ENCODE measurements at places on chromosomes 7 and 10.

DNA sequence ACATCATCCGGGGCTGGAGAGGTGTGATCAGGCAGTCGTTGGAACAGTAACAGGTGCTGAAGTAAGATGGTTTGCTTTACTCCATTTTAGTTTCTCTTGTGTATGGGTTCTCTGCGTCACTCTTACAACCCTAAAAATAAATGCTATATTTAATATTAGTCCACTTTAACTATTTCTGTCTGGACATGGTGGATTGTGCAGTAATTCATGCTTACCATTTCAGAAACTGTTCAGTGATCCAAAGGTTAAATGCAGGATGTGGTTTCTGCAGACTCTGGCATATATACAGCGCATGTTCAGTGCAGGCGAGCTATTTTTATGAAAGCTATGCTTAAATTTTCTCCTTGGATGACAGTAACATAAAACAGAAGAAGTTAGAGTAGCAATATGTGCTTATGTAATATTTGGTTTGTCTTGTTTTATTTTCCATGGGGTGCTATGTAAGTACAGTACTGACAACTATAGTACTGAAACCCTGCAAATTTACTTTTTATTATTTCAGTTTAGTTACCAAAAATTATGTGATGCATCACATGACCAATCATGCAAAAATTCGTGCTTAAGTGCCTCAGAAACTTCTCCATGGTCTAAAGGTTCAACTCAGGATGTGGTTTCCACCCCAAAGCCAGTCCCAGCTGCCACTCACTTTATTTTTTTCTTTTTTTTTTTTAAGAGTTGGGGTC, 46.6 kb upstream of the GRID1 start:
- DNase-seq = peak; percentile 87

GRCh38 chr7:29879609-29880008, 73.3 kb downstream of the WIPF3 start:
- DNase-seq = no peak

- no peak for DNase-seq
Observed at GRCh38 chr7:72267291-72267800, 144.8 kb downstream of the CALN1 start.

DNA sequence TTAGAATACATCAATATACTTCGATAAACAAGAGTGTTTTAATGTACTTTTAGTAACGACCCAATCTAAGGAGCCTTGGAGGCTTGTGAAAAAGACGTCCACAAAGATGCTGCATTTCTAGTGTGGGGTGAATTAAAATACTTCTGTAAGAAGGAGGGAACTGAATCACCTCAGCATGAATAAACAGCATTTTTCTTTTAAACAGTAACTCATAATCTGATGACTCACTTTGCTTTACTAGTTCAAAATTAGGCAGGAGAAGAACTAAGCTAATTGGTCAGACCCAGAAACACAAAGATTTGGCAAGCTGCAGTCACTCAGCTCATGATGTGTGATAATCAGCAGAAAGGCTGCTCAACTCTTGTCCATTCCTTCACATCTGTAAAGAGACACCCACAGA, 24.2 kb downstream of the NCOA4 start:
- no peak for DNase-seq

DNA sequence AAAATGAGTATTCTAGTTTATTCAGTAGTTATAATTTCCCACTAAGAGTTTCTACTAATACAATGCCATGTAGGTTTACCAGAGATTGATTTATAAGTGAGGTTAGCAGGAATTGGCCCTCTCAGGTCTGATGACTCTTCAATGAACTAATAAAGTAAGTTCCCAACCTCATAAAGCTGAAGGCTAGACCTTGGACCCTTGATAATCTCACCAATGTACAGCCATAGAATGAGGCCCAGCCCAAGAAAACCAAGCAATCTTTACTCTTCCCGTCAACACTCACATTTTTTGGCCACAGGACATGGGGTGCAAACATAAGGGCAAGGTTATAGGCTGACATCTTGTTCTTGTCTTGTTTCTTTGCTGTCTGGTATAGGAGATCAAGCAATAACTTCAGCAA, 33.3 kb downstream of the ARHGAP19 start:
- no peak for DNase-seq

DNA sequence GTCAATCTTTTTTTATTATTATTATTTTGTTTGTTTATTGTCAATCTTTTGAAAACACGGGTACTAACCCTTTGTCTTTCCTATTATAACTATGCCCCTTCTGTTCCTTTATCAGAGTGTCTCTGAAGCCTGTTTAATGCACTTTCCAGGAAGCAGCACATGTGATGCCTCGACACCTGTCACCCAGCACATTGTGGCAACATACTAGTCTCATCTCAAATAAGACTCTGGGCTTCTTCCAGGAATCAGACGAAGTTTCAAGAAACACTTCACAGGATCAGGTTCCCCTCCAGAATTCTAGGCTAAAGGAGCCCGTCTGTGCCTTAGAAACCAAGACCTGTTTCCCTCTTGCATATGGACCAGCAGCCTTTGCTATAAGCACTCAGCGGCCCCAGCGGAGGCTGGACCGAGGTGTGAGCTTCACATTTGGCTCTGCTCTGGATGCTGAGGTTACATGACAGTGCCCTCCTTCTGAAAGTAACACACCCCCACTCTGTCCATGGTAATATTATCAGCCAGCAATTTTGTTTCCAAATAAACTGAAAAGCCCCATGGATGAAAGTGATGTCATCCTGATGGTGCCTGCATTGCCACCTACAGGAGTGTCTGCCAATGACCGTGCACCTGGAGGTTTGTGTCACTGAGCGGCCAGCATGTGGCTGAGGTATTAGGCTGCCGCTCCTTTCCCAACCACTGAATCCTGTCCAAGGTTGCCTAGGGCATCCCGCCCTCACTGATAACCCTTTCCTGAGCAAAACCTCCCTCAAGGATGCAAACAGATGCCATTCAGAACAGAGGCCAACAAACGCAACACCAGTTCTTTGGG, 38.1 kb downstream of the MKI67 start:
- DNase-seq = no peak

- DNase-seq = no peak
Observed at GRCh38 chr7:92528958-92529264, 316 bp downstream of the RBM48 start.

- no peak for DNase-seq
Observed at GRCh38 chr7:152423991-152424347, 11.8 kb downstream of the KMT2C start.
